ENCODE measurements at places on chromosomes 11 and 22.

DNA sequence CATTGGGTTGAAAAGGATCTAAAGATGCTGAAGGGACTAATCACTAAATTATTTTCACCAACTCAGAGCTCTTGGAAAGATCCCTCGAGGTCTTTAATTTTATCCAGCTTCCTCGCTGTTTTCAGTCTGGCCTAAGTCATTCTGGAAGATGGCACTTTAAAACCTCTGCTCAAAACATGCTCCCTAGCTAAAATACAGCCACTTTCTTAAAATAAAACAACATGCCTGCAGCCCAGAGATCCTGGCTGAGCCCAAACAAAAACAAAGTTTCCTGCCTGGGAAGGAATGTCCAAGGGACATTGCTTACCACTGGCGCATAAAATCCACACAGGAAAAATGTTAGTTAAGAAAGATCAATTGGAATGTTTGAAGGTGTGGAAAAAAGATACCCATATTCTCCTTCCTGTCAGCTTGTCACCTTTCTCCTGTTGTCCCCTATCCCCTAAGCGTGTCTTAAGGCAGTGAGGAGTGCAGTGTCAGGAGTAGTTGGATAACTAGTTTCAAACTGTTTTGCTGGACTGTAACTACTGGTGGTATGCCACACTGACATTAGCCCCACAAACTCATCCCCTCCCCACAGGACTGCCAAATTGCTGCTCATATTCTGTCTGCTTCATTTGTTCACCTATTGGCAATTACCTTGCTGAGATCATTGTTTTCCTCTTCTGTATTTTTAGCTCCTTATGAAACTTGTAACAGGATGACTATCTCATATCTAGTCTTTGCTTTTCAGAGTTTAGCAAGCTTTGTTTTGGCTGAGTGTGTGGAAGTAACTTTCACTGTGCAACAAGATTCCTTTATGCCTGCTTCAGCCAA, 108.3 kb upstream of the SESN3 start:
- no peak for DNase-seq

DNA sequence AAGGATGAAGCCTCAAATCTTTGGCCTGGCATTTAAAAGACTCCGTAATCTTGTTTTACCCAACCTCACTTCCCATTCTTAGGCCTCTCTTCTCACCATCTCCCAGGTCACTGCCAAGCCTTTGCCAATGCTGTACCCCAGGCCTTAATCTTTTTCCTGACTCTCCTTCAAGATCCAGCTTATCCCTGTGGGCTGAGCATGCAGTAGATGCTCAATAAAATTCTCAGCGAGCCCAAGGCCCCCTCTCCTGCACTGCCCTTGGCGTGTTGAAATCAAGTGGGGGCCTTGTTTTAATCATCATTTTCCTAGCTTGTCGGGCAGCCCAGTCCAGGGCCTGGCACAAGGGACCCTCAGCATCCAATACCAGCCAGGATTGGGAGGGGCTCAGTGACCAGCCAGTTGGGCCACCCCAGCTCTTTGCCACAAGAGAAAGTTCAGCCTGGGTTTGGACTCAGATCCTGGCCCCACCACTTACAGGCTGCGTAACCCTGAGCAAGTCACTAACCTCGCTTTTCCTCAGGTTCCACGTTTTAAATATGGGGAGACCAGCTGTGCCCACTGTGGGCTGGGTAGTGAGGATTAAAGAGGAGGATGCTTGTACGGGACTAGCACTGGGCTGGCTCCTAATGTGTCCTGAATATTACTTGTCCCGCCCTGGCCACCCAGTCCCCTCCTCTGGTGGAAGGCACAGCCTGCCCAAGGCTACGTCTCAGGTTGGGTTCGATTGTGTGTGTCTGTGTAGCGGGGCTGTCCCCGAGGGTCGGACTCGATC, 943 bp upstream of the YWHAH start:
- DNase-seq: no peak

DNA sequence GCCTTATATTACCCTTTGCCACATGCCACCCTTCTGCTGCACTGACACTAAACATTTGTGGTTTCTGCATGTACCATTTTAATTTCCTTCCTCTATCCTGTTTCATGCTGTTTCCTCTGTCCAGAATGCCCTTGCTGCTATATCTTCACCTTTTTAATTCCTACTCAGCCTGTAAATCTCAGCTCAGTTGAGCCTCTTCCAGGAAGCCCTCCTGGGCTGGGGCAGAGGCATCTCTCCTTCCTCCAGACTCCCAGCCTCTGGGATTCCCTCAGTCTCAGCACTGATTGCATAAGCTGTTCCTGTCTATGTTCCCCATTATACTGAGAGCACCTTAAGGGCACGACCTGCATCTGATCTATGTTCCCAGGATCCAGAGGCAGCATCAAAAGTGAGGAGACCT, 98.7 kb downstream of the RNF169 start:
- no peak for DNase-seq

DNA sequence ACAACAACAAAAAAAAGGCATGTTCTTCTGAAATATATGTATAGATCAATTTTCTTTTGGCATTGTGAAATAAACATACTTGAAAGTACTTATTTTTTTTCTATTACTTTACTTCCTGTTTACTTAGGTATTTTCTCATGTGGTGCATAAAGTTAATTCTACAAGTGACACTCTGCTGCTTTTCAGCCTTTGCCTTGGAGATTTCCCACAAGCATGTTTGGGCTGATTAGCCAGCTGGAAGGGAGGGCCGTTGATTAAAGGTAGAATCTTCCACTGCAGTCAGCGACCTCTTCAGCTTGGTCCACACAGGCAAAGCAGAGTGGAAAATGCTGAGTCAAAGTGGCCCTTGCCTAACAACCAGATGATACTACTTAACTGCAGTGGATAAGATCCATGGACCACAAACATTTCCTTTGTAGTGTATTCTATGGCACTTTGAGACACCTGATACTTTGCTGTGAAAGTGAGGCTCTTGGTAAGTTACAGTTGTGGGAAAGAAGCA, 176.0 kb downstream of the ARHGAP42 start:
- no peak for DNase-seq

DNA sequence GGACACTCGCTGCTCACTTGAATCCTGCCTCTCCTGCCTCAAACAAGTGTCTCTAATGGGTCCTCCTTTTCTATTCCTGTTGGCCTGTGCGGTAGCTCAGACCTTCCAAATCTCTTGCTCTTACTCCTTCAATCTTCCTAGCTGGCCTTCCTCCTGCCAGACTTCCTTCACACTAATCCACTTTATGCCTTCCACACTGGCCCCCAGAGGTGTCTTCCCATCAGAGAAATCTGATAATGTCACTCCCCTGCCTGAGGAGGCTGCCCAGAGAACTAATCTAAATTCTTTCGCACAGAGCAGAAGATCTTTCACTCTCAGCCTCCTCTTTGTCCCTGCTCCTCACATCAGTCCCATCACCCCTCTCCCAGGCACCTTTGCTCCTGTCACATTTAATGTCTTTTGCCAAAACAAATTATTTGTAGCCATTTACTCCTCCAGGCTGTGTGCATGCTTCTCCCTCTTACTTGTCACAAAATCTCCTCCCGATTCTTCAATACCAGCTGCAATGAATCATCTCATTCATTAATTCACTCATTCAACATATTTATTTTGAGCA, 175.7 kb downstream of the MAML2 start:
- no peak for DNase-seq

DNA sequence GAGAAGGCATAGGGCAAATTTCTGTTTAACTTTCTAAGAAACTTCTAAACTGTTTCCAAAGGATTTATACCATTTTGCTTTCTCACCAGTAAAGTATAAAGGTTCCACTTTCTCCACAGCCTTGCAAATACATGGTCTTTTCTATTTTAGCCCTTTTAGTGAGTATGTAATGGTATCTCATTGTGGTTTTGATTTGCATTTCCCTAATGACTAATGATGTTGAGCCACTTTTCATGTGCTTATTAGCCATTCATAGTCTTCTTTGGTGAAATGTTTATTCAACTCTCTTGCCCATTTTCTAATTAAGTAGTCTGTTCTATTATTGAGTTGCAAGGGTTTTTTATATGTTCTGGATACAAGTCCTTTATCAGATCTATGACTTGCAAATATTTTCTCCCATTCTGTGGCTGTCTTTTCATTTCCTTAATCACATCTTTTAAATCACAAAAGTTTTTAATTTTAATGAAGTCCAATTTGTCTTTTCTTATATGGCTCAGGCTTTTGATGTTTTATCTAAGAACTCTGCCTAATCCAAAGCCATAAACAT, 83.8 kb upstream of the KCNQ1OT1 start:
- no peak for DNase-seq

DNA sequence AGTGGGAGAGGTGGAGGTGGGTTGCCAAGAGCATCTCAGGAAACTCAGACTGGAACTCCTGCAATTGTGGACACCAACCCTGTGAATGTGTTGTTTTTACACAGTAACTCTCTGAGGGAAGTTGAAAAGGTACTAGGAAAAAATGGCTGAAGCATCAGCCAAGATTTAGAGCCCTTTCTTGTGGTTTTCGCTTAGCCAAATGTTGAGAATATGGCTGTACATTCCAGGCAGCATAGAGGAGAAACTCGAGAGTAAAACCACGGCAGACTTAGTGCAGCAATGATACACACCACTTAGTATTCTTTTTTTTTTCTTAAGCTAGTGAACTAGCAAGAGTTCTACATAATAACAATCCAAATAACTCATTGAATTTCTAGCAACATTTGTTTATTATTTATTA, 309.7 kb upstream of the MTNR1B start:
- DNase-seq: no peak

- DNase-seq: peak; percentile 57
These were observed 37.7 kb downstream of the EIF4ENIF1 start for GRCh38 chr22:31451709-31452571.

- DNase-seq: no peak
These were observed 5.2 kb downstream of the MLC1 start for GRCh38 chr22:50080077-50080465.

DNA sequence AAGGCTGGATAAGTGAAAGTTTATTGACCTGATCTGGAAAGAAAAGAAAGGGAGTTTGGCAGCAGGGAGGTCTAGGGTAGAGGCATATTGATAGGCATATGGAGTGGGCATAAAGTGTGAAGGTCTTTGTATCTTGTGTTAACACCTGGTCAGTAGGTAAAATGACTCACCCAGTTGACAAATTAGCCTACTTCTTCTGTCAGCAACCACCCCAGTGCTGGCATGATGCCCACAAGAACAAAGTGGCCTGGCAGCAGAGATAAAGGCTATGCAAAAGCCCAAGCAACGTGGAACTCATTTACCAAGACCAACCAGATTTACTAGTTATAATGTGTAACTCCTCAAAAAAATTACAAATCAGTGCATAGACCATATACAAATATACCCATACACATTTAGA, 4.9 kb downstream of the OR10A3 start:
- DNase-seq: no peak

GRCh38 chr11:43693731-43694130, 13.2 kb downstream of the HSD17B12 start:
- no peak for DNase-seq

DNA sequence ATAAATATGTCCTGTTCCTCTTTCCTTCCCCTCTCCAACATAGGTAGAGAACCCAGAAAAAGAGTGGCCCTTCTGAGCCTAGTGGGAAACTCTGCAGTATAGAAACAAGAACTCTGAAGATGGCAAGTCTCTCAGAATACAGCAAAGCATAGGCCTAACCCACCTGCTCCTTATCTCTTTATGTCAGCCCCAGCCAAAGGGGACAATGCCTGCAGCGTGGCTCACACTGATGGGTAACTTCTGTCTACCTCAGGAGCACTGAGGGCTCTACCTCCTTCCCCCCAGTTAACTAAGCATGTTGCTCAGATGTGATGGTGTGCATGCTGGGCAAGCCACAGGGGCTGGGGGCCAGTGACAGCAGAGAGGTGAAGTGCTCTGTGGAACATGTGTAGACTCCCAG, 4.9 kb upstream of the NRIP3 start:
- DNase-seq: no peak

DNA sequence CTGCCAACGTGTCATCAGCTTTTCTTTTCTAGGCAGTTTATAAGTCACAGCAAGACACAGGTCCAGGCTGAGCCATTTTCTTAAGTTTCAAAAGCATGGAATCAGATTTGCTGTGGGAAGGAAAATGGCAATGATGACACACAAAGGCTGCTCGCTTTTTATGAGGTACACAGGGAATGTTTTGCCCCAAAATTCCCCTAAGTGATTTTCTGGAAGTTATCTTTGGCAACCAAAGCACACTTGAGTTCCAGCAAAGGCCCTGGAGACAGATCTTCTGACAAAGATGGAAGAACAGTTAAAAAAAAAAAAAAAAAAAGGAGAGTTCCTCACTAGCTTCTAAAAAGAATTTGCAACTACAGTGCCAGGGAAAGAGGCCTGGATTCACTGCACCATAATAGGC, 260.8 kb downstream of the LARGE1 start:
- no peak for DNase-seq

GRCh38 chr11:2136952-2137201, 2.3 kb downstream of the IGF2 start:
- no peak for DNase-seq

- peak; percentile 45 for DNase-seq
These were observed 40.2 kb upstream of the CELSR1 start for GRCh38 chr22:46577368-46578249.

DNA sequence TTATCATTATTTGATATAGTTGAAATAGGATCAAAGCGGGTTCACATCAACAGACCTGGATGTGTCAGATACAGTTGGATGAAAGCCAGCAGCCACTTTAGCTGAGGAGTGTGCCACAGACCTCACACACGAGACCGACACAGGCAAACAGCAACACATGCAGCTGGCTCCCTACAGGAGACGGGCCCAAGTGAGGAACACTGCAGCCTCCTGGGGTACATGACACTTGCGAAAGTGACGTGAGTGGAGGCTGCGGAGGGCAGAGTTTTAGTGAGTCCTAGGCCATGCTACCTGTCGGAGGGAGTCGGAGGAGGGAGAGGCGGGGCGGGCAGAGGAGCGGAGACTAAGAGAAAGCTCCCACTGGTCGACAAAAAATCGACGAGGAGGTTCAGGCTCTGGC, 100.9 kb upstream of the BID start:
- no peak for DNase-seq
